ENCODE measurements at places on chromosomes 12 and 14.

GRCh38 chr12:48038085-48038484 is 33.8 kb upstream of the COL2A1 start:
- no peak for DNase-seq

GRCh38 chr12:49674318-49674981 is 32.8 kb downstream of the FMNL3 start:
- DNase-seq, result no peak

GRCh38 chr12:105453316-105453715 is 122.8 kb downstream of the C12orf75 start:
- no peak for DNase-seq

- DNase-seq, result peak; percentile 27
Measured at GRCh38 chr14:76762411-76763095, 1.3 kb downstream of the VASH1 start.

DNA sequence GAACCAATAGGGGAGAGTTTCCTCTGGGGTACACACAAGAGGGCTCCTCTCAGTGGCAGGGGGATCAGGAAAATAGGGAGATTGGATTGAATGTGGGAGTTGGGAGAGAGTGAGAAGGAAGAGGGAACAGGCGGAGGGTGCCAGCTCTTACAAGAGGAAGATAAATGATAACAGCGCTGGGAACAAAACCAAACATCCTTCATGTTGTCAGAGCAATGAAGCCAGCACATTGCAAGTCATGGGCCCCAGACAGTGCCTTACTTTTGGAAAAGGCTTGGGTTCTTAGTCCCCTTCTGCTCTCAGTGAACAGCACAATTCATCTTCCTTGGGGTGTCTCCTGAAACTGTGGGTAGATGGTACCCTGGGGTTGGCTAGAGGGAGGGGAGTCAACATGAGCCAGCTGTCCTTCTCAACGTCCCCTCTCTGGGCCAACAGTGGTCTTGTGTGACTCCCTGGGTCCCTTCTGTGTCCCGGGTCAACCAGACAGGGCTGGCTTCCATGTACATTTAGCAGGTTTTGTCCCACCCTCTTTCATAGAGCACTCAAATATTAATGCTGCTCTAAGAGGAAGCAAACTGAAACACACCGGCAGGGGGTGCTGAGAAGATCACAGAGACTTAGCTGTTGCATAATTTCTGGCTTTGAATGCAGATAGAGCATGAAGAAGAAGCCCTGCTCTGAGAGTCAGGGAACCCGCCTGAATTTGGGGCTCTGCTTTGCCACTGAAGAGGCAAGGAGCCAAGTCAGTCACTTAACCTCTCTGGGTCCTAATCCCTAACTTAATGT is 138.5 kb downstream of the ESRRB start:
- peak; percentile 68 for DNase-seq

DNA sequence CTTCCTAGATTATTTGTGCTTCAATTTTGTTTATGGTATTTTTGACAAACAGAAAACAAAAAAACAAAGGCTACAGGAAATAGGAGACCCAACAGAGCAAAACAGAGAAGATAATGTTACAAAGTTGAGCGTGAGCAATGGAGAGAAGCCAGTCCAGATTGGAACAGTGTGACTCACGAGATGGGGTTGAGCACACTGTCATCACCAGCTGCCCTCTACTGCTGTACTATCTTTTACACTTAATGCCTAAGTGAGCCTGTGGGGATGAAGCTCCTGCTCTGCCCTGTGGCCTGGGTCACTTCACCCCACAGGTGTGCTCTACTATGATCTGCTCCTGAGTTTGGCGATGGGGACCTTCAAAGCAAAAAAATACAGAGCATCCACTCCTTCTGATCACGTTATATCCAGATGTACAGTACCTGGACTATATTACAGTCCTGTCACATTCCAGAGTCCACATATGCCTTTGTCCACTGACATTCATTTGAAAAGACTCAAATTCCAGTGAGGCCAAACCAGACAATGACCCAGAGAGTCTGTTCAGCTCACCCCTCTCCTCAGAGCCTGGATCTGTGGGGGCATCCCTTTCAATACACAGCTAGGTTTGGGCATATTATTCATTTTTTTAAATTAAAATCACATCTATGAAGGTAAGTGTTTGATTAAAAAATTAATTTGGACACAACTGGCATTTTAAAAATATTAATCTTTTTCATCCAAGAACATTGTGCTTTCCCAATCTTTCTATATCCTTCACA is 4.4 kb downstream of the IPO8 start:
- no peak for DNase-seq

- DNase-seq, result no peak
Measured at GRCh38 chr12:75854681-75855309, 176.8 kb downstream of the PHLDA1 start.

DNA sequence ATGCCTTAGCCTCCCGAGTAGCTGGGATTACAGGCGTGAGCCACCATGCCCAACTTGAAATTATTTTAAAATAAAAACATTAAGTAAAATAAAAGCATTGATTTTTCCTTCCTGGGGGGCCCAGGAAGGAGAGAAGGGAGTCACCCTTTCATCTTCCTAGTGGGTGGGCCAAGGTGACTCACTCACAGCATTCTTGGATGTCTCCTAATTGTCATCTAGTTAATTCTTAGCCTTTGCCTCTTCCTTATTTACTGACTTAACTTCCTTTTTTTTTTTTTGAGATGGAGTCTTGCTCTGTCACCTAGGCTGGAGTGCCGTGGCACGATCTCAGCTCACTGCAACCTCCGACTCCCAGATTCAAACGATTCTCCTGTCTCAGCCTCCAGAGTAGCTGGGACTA is 29.2 kb downstream of the TMEM120B start:
- DNase-seq, result no peak

GRCh38 chr12:120599672-120600552 is 18.7 kb upstream of the POP5 start:
- DNase-seq, result peak; percentile 7

DNA sequence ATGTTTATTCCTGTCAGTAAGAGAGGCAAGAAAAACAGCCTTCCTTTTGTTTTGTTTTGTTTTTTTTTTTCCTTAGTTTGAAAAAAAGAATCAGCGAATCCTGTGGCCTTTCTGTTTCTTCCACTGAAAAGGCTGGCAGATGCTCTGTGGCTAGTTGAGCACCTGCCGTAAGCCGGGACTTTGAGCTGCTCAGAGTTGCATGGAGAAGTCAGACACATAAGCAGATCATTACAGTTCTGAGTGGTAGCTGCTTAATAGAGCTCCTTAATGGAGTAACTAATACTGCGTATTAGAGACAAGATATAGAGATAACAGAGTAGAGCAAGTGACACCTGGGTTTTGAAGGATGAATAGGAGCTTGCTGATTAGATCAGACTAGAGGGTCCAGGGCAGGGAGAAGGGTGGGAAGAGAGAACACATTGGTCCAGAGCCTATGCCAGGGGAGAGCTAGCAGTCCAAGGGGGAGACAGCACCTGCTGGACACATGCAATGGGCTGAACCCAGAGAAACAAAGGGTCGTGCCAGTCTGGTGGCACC is 129.4 kb downstream of the TSPAN9 start:
- no peak for DNase-seq

DNA sequence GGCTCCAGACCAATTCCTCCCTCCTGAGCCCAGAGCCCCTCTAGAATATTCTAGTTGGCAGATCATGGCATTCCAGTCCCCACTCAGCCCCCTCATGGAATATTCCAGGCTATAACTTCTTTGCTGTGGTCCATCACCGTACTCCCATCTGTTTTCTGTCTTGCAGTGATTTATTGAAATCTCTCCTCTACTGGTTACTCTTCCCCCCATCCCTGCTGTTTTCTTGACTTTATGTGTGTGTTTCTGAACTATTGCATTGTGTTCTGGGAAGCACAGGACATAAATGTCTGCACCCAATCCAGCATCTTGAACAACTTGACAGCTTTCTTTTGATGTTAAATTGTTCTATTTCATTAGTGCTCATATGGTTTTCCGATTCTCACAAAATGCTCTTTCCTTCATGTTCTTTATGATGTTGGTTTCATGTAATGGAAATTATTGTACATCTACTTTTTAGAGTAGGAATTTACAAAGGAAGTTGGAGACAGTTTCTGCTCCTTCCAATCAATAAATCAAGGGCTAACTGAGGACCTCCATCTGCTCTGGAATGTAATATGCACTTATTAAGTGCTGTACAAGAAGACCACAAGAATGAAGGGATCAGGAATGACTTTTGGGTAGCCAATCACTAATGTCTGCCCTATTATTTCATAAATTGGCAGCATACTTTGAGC is 26.3 kb downstream of the PDE6H start:
- DNase-seq, result no peak

DNA sequence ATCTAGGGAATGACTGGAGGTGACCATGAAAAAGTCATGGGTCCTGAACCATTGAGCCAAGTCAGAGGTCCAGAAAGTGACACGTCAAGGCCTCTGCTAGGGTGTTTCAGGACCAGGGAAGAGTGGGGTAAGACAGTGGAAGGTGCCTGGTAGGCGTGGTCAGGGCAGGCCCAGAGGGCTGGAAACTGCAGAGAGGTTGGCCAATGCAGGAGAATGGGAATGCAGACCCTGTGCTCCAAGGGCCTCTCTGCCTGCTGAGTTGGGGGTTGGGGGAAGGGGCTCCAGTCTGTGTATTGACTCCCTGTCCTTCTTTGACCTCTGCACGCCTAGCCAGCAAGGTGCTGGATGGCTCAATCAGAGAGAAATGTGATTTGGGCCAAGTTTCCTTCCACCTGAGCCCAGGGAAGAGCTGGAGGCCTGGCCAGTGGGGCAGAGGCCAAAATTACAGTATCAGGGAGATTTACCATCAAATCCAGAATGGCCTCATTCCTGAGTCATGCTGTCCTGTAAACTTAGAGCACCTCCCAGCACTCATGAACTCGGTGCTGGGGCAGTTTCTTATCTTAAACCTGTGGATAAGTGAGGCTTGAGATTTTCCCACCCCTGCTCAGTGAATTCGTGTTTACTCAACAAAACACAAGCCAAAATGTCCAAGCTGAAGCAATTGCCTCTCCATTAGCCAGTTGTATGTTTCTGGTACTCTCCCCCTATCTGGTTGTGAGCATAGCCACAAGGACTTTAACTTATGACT is 24.4 kb downstream of the IRF2BPL start:
- no peak for DNase-seq

GRCh38 chr14:51776102-51776894 is 84.1 kb upstream of the GNG2 start:
- peak; percentile 57 for DNase-seq

DNA sequence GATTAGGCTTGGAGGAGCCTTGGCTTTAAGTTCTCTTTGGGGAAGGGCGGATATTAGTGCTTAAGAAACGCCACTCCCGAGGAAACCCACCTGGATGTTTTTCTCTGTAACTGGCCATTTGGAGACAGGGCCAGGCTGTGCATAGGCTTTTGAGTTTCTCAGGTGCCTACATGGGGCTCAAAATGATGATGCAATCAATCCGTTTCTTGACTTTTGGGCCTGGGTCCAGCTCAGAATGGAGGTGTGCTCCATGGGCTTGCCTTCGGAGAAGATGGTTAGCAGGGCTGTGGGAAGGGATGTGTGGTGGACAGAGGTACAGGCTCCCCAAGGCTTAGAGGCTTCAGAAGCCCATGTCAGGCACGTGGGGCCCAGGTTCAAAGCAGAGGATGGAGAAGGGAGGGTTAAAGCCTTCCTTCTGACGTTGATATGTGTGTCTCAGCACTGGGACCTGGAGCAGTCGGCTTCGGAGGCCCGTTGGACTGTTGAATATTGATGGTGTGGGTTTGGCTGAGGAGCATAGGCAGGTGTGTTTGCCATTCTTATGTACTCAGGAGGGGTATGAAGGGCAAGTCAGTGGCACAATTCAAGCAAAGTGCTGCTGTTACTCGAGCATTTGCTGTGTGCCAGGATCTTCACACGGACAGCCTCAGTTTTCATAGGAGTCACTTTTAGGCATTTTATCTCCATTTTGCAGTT is 82.8 kb downstream of the SLC25A47 start:
- DNase-seq, result no peak

DNA sequence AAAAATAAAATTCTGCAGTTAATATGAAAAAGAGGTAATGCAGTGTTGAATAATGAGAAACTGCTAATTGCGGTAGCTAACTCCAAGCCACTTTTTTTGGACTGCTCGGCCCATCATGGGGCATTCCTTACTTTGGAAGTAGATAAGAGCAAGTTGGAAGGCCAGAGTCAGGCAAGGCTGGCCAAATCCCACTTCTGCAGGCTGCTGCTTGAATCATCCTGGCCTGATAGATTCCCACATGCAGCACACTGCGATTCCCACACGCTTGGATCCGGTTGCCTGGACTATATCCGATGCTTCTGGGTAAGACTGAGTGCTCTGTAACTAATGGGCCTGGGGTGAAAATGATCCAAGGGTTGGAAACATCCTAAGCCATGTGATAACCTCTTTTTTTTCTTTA is 10.6 kb downstream of the EIF2B2 start:
- DNase-seq, result no peak

DNA sequence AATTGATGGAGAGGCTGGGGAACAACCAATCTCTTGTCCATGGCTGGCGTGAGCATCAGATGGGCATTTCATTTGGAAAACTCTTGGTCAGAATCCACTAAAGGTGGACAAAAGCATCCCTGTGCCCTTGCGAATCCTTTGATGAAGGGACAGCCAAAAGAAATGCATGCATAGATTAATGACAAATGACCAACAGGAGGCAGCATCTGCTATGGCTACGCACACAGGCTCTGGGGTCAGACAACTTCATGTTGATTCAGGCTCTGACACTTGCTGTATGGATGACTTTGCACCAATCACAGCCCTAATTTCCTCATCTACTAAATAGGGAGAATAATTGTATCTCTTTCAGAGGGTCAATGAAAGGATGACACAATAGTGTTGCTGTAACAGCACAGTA is 117.5 kb downstream of the ASCL4 start:
- peak; percentile 5 for DNase-seq

DNA sequence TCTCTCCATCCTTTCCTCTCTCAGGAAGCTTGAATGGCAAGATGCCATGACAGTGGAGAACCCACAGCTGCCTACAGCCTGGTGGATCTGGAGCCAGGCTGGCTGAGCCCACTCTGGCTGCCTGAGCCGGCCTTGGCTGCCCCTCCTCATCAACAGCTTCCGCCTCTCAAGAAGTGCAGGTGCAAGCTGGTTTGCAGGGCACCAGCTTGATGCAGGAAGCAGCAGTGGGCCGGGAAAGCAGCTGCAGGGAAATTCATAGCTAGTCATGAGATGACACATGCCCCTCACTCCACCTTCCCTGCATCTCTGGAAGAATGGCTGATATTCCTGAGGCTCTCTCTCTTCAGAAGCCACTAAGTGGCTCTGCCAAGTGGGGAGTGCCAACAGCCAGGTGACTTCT is 289.1 kb downstream of the RPS29 start:
- DNase-seq, result no peak

GRCh38 chr12:20474443-20474842 is 106.1 kb downstream of the PDE3A start:
- DNase-seq, result no peak
